Caki2 (cell line): ENCODE measurements at places on chromosomes 7 and 10. TPM values are rescaled to one million over a fixed set of nuclear protein-coding genes. Genes with fewer than 3 reads are reported as not detected.
A peak's percentile ranks its signal among the peaks of the same experiment; 100 is the strongest.

PTN gene
- total RNA-seq: not detected in 2 replicates

DNA sequence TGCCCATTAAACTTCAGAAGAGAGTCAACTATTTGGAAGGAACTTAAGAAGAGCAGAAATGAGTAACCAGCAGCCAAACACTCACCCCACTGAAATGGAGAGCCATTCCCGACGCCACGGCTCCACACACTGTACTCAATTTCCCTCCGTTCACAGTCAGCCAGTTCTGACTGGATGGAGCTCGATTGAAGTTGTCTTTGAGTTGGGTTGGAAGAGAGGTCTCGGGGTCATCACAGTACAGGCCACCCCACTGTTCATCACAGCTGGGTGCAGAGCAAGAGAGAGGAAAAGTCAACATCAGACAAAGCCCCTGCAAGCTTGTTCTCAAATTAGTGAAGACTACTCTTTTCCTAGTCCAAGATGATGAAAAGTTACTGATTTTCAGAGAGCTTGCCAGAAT lies 75.9 kb upstream of the SLC26A5 start:
- no peak for DNase-seq

- DNase-seq: no peak
Measured at GRCh38 chr7:97011536-97012364, 6.4 kb downstream of the DLX6 start.

PRSS37 gene
- total RNA-seq: not detected in 2 replicates

EPO gene
- total RNA-seq: not detected in 2 replicates

CPN1 gene
- not detected in 2 replicates for total RNA-seq

DNA sequence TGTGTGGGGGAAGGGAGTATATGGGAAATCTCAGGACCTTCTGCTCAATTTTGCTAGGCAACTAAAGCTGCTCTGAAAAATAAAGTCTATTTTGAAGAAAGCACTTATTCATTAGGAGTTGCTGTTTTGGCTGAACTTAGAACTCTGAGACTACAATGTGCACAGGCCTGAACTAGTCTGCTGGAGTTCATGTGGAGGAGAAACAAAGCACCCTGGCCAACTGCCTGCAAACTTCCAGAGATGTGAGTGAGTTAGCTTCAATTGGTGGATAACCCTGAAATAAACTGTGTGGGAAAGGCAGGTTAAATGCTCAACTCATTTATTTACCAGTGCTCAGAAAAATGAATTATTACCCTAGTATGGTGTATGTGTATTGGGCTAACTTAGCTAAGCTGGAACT lies 17.3 kb upstream of the FAM241B start:
- DNase-seq: no peak

LEP gene
- not detected in 2 replicates for total RNA-seq

DNA sequence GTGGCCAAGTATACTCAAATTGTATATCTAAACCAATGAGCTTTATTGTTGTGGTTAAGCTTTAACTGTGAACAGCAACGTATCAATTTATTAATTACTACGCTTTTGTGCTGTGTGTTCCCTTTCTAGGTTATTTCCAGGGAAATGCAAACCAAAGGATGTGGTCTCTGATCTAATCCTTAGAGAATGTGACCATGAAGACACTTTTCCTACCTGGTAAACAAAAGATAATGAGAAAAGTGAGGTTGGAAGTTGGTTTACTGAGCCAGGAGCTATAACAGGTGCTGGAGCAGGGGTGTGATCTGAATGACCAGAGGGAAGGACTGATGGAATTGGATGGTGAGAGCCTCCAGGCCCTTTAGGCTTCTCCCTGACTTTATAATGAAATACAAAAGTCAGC lies 25.4 kb upstream of the CALU start:
- DNase-seq: no peak

- DNase-seq: no peak
Measured at GRCh38 chr7:88184848-88185304, 35.0 kb downstream of the SRI start.

- DNase-seq: no peak
Measured at GRCh38 chr7:121157885-121158590, 169.5 kb downstream of the CPED1 start.

DNA sequence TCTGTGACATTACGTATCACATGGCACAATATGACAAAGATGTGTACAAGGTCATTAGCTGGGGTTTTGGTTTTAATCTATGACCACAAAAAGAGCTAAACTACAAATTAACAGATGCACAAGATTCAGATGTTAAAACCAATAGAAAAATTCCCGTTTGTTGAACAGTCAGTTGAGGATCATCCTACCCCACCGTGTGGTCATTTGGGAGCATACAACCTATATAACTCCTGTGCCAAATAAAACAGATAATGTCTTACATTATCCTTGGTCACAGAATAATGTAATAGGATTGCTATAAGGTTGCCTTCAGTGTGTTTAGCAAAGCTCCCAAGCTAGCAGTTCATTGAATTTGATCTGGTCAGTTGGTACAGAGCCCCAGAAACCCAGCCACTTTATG lies 28.2 kb downstream of the ASNS start:
- no peak for DNase-seq

DNA sequence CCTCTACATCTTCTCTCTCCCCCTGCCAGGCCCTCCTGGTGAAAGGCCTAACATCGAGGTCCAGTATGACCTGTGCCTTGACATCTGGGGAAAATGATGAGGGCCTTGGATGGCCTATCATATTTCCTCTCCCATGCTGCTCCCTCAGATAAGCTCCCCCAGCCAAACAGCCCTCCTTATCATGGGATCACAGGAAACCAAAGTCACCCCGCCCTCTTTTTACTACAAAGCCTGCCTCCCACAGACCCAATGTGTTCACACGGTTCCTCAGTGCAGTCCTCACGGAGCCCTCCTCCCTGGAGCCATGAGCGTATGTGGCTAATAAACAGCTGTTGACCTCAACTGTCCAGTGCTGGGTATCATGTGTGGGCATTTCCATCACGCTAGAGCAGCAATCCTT lies 32.0 kb downstream of the C10orf90 start:
- DNase-seq: no peak

DNA sequence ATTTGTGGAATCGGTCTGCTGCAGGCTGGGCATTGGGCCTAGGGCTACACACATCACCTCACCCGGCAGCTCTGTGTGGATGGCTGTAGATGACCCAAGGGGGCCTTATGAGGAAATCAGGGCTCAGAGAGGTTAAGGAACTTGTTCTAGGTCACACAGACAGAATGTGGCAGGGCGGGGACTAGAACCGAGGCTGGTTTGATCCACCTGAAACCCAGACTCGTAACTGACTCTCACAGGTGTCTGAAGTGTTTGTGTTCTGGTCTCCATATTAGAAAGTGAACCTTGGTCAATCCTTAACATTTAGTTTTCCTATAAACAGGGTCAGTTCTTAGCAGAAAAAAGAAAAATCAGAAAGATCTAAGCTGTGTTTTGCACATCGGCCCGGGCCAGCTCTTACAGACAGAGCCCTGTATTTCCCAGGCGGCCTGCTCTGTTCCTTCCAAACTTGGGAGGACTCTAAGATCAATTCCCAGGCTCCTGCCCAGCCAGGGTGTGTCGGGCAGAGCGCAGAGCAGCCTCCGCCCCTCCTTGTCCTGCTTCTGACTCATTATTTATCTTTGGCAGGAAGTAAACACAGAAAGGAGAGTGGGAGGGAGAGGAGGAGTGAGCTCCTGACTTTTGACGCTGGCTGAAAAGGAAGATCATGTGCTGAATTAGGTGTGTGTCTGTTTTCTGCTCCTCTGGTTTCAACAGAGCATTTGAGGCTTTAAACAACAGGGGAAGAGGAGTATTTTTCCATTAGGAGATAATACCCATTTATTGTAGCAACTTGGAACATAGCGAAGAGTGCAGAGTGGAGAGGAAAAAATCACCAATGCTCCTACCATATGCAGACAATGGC lies 74.1 kb downstream of the TACC2 start:
- peak; percentile 92 for DNase-seq

DNA sequence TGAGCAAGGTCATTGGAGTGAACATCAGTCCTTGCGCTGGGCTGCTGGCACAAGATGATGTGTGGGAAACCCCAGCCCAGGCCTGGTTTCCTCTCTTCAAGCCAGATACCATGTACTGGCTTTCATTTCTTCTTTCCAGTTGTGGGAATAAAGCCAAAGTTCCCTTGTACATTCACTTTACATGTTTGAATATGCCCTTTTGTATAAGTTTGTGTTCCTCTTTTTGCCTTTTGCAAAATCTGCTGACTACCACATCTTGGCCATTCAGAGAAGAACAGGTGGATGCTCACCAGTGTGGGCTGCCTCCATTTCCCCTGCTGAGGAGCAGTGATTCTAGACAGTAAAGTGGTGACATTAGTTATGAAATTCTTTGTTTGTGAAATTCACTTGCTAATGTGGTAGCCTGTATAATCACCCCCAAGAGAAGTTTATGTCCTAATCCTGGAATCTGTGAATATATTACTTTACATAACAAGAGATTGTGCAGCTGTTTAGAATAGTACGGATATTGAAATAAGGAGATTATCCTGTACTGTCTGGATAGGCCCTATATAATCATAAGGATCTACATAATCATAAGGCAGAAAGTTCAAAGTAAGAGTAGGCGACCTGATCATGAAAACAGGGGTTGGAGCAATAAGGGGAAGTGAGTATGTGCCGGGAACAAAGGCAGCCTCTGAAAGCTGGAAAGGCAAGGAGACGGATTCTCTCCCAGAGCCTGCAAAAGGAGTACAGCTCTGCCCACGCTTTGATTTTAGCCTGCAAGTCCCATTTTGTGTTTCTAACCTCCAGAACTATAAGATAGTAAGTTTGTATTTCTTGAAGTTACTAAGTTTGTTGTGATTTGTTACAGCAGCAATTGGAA lies 18.8 kb upstream of the AOAH start:
- DNase-seq: no peak

DNA sequence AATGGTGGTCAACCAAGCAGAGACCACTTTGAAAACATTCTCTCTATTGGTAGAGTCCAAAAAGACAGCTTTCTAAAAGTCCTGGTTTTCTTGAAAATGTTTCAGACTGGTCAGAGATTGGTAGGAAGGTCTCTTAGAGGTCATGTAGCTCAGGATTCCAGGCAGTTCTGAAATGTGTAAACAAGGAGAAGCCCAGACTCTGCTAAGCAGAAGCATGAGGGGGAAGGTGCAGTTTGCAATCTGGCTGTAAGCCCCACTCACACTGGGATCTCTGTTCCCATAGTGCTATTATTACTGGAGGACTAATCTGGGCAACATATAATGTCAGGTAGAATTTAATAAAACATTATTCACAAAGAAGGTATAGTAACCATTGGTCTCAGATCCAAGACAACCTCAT lies 101.1 kb downstream of the MAGI2 start:
- no peak for DNase-seq

HMX2 gene
- total RNA-seq: not detected in 2 replicates

DNA sequence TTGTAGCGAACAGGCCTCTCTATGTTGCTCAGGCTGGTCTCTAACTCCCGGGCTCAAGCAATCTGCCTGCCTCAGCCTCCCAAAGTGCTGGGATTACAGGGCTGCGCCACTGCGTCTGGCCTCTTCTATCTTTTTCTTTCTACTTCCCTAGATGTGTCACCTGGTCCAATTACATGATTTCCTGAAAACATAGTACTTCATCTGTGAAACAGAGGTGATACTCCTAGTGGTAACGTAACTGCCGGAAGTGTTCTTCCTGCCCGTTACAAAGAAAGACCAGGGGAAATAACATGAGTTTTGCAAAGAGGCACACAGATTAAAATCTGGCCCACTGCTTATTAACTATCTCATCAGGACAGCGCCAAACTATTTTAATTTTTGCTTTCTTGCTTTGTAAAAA lies 18.4 kb upstream of the HGF start:
- DNase-seq: no peak

GRCh38 chr7:16668049-16668858 lies 22.3 kb downstream of the BZW2 start:
- peak; percentile 79 for DNase-seq
